ENCODE measurements at places on chromosomes 11 and 22.

DNA sequence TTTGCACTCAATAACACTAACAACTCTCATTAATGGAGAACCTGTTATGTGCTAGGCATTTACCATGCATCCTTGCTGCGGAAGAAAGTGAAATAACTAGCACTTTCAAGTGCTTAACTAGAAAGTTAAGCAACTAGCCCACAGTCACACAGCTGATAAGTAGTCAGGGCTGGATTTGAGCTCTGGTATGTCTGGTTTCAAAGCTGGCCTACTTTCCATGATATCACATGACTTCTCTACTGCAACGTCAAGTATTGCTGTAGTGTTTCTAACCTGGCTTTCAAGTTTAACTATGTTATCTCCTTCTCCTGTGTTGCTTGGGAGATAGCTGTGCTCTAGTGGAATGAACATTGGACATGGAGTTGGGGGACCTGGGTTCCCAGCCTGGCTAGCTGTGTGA, 12.1 kb downstream of the SLC15A3 start:
- no peak for DNase-seq

DNA sequence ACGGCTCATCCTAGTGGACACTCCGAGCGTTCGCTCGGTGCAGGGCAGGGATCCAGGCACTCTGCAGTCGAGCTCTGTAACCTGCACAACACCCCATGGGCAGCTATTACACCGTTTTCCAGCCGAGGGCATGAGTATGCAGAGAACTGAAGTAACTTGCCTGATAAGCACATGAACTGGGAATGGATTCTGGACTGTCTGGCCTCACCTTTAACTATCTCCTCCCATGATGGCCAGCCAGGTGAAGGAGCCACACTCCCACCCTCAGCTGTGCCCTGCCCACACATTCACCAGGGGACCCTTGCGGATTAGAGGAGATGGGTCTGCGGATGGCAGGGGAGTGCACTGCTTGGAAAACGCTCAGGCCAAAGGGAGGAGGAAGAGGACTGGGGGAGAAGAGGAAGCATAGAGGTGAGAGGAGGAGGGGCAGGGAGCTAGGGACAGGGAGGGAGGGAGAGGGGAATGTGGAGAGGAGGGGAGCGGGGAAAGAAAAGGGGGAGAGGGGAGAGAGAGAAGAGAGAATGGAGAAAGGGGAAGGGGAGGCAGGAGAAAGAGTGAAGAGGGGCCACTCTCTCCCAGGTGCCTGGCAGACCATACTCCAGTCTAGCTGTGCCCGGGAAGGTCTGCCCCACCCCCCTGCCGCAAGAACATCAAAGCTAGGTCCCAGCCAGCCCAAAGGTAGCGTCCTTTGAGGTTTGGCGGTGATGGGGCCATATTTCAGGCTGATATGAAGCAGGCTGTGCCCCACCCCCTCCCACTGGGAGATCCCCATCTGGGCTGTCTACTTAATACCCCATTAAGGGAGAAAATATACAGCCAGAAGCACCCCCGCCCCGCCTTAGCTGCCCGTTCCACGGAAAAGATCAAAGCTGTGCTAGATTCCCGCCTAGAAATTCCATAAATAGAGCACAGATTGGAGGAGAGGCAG, 33.2 kb upstream of the TCF20 start:
- no peak for DNase-seq

DNA sequence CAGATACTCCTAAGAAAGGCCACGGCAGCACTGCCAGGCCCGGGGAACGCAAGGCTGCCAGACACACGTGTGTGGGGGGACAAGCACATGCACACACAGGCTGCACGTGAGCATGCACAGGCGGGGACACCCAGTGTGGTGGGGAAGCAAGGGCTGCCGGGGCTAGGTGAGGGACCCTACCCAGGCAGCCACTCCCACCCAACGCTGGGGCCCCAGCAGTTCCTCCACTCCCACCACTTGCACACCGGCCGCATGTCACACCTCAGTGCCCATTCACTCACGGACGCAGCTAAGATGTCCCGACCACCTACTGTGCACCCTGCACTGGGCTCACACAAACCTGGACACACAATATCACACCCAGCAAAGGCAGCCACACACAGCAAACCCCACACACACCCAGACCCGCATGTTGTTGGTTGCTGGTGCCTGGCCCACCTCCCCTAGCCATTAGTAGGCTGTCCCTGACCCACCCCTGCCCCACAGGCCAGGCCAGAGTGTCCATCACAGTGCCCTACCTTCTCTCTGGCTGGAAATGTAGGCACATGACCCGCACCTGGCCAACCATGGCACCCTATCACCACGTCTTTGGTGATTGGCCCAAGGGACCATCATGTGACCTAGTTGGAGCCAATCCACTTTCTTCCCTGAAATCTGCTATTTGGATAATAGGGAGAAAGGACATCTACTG, 8.8 kb downstream of the SSTR3 start:
- no peak for DNase-seq

DNA sequence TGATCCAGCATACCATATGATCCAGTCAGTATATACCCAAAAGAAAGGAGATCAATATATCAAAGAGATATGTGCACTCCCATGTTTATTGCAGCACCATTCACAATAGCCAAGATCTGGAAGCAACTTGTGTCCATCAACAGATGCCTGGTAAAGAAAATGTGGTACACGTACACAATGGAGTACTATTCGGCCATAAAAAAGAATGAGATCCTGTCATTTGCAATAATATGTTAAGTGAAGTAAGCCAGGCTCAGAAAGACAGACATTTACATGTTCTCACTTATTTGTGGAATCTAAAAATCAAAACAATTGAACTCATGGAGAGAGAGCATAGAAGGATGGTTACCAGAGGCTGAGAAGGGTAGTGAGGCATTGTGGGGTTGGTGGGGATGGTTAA, 27.0 kb downstream of the SNU13 start:
- no peak for DNase-seq

DNA sequence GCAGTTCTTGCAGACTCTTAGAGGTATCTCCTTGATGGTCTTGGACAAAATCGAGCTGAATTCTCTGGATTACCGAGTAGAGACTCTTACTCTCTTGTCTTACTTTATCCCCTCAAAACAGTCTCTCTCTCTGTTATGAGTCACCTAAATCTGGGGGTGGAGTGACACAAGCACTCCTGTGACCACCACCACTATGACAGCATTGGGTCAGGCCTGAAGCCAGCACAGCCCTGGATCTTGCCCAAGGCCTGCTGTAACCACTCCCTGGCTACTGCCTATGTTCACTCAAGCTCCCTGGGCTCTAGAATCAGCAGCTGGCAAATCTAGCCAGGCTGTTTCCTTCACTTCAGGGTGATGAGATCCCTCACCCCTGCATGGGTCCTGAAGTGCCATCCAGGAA, 662.5 kb downstream of the LUZP2 start:
- no peak for DNase-seq

DNA sequence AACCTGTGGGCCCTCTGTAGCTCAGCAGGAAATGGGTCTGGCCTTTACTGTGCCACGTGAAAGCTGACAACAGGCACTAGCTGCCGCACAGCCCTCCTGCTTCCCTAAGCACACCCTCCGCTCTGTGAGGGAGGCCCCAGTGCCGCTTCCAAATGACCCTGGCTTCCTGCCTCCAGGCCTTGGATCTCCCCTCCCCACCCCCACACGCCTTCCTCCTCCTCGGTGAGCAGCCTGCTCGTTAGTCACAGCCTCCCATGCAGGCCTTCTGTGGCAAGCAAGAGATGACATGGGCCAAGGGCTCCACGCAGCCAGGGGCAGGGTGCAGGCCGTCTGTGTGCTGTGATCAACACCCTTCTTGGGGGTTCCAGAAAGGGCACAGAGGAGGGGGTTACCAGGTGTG, 15.3 kb upstream of the RASL10A start:
- no peak for DNase-seq

- no peak for DNase-seq
Measured at GRCh38 chr11:64619811-64620380, 28.9 kb downstream of the SLC22A12 start.

DNA sequence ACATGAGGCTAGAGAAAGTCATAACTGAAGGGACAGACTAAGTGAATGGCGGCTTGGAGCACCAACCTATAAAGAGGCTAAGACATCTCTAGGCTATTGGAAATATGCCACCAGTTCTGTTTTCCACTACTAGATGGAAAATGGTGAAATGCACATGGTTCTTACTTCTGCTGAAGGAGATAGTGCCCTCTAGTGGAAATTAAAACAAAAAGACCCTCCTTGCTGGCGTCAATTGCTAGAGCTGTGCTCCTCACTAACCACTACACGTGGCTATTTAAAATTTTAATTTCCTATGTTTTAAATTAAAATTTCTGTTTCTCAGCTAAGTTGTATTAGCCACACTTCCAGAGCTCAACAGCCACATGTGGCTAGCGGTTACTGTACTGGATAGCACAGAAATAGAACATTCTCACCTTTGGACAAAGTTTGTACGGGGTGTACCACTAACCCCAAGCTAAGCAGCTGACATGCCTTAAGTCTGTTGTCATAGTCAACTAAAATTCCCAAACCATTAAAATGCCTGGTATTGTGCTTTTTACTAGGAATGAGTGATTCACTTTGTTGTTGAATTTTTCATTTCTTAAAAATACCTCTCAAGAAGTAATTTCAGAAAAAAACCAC, 34.1 kb upstream of the CALCA start:
- no peak for DNase-seq

DNA sequence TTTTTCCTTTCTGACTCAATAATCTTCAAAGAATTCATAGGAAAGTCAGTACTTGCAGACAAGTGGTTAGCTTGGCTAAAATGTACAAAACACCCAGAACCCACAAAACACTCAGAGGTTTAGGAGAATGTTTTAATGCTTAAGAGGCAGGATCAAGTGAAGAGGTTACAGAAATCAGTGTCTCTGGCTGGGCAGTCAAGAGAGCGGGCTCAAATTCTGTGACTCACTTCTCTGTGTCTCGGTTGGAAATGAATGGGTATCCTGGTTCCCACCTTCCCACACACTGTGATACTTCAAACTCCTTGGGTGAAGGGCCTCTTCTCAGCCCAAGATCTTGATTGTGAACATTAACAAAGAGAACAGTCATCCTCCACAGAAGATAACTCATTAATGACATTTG, 3.8 kb downstream of the MPEG1 start:
- DNase-seq, result no peak

DNA sequence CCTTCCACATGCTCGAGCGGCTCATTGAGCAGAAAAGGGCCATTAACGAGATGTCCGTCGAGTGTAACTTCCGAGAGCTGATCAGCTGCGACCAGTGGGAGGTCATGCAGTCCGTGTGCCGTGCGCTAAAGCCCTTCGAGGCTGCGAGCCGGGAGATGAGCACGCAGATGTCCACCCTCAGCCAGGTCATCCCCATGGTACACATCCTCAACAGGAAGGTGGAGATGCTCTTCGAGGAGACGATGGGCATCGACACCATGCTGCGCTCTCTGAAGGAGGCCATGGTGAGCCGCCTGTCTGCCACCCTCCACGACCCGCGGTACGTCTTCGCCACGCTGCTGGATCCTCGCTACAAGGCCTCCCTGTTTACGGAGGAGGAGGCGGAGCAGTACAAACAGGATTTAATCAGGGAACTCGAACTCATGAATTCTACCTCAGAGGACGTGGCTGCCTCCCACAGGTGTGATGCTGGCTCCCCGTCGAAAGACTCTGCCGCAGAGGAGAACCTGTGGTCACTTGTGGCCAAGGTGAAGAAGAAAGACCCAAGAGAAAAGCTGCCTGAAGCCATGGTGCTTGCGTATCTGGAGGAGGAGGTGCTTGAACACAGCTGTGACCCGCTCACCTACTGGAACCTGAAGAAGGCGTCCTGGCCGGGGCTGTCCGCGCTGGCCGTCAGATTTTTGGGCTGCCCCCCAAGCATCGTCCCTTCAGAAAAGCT, 31.7 kb downstream of the ALG12 start:
- no peak for DNase-seq

- DNase-seq, result no peak
Measured at GRCh38 chr11:119885067-119885466, 156.1 kb upstream of the NECTIN1 start.

- no peak for DNase-seq
Measured at GRCh38 chr11:17722000-17722643, 2.8 kb downstream of the MYOD1 start.

GRCh38 chr11:8233691-8234424, 29.8 kb downstream of the LMO1 start:
- DNase-seq, result no peak

- DNase-seq, result no peak
Measured at GRCh38 chr11:29530961-29531360, 485.9 kb downstream of the KCNA4 start.

GRCh38 chr11:70021586-70021985, 56.5 kb upstream of the ANO1 start:
- DNase-seq, result no peak

DNA sequence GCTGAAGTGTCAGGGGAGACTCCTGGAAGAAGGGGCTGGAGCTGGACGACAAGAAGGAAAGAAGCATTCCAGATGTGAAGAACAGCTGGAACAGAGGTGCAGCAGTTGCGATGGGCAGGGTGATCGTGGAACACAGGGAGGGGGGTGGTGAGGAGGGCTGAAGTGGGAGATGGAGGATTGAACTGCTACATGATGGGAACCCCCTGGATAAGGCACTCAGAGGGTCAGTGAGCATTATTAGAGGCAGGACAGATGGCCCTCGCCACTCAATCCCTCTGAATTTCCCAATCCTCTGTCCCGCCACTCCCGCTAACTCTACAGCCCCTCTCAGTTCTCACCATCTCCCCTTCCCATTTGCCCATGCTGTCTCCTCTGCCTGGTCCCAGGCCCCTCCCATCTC, 14.0 kb downstream of the SERPINH1 start:
- no peak for DNase-seq

- DNase-seq, result no peak
Measured at GRCh38 chr11:14001597-14001996, 39.1 kb downstream of the SPON1 start.

DNA sequence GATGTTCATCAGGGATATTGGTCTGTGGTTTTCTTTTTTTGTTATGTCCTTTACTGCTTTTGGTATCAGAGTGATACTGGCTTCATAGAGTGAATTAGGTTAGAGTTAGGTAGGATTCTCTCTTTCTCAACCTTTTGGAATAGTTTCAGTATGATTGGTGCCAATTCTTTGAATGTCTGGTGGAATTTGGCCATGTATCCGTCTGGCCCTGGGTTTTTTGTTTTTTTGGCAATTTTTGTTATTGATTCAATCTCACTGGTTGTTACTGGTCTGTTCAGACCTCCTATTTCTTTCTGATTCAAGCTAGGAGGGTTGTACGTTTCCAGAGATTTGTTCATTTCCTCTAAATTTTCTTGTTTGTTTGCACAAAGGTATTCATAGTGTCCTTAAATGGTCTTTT, 54.4 kb downstream of the ATXN10 start:
- no peak for DNase-seq

- DNase-seq, result no peak
Measured at GRCh38 chr11:118106789-118107335, 20.1 kb upstream of the SMIM35 start.

- DNase-seq, result no peak
Measured at GRCh38 chr11:94545264-94546161, 1.8 kb downstream of the FUT4 start.
